Stimulated activated CD4-positive, alpha-beta T cell treated with anti-CD3 and anti-CD28 coated beads, Interleukin-4, amount 100 ng/mL, for 4 hours (primary cell): ENCODE measurements at places on chromosomes 1 and 21.

GRCh38 chr1:29332204-29332603 is 95.9 kb downstream of the PTPRU start:
- DNase-seq, result no peak

DNA sequence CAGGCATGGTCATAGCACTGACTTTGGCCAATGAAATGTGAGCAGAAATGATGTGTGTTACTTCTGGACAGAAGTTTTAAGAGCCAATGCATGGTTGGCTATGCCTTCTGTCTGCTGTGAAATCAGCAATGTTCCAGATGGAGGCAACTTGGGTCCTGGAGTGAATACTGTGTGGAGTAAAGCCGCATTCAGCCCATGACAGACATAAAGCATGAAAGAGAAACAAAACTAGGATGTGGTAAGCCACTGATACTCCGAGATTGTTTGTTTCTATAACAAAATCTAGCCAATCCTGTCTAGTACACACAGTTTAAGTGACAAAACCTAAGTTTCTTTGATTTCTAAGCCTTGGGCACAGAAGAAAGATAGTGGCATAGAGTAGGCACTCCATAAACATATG is 47.1 kb upstream of the ARHGAP29 start:
- DNase-seq, result no peak

- no peak for DNase-seq
Observed at GRCh38 chr1:38173157-38173831, 126.7 kb upstream of the POU3F1 start.

- DNase-seq, result no peak
Observed at GRCh38 chr1:219621047-219621786, 8.3 kb upstream of the ZC3H11B start.

DNA sequence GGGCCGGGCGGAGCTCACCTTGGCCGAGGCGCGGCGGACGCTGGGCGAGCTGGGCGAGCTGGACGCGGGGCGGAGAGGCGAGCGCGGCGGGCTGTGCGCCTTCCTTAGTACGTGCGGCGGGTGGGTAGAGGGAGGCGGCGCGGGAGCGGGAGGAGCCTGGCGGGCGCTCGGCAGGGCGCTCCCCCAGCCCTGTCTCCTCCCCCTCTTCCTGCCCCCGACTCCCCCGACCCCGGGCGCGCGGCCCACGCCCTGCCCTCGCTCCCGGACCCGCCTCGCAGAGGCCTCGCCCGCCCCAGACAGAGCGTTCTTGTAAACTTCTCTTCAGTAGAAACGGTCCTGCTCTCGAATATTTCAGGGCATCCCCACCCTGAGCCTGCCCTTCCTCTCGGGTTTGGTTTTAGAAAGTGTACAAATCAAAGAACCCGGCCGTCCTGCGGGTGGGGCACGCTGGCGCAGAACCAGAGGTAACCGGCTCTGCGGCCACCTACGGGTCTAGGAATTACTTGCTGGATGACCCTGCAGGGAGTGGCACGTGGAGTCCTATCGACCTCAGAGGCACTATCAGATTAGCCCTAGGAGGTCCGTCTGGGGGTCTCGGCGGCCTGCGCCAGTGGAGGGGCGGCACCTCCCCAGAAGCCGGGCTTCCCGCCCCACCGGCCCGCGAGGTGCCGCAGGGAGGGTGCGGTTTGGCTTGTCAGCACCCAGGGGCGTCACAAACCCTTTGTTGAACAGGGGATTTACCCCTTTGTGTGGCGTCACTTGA is at the start of gene S100A10:
Gene S100A10 (minus strand): TSS at position 126 of the 763 bp plus-strand sequence. CDS start 7,629 bp downstream, outside the sequence.
- DNase-seq, result peak; percentile 66

- no peak for DNase-seq
Observed at GRCh38 chr1:78387871-78388270, 102.9 kb upstream of the PTGFR start.

DNA sequence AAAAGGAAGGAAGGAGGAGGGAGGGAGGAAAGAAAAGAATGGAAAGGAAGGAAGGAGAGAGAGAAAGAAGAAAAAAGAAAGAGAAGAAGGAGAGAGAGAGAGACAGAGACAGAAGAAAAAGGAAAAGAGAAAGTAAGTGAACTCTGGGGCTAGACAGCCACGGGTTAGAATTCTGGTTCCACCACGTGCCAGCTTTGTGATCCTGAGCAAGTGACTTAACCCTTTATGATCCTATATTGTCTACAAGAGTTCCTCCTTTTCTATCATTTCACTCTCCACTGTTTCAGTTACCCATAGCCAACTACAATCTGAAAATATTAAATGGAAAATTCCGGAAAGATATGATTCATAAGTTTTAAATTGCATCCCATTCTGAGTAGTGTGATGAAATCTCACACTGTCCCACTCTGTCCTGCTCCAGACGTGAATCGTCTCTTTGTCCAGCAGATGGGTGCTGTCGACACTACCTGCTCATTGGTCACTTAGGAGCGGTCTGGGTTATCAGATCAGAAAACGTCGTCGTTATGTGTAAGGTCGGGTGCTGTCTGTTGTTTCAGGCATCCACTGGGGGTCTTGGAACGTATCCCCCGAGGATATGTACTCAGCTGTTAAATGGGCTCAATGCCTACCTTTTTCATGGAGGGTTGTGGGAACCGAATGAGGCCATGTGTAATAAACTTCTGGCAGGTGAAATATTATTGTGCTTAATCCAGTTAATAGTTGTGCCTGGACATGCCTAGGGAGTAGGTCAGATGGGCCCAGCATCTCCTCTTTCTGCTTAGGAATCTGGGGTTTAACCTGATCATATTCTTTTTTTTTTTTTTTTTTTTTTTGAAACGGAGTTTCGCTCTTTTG is 19.1 kb downstream of the TMEM51 start:
- DNase-seq, result no peak

DNA sequence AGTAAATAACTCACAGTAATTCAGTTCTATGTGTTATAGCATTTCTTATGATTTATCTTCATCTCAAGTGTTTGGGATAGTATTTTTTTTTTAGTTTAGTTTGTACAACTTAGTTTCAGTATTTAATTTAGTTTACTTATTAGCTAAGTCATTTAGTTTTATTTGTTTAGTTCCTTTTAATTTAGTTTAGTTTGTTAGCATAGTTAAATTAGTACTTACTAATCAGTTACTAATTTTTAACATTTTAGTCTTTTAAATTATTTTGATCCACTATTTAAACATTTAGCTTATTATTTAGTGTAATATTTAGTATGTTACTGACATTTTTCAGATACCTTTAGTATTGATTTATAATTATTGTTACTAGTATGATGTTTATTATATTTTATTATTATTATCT is 85.2 kb upstream of the SIPA1L2 start:
- DNase-seq, result no peak

DNA sequence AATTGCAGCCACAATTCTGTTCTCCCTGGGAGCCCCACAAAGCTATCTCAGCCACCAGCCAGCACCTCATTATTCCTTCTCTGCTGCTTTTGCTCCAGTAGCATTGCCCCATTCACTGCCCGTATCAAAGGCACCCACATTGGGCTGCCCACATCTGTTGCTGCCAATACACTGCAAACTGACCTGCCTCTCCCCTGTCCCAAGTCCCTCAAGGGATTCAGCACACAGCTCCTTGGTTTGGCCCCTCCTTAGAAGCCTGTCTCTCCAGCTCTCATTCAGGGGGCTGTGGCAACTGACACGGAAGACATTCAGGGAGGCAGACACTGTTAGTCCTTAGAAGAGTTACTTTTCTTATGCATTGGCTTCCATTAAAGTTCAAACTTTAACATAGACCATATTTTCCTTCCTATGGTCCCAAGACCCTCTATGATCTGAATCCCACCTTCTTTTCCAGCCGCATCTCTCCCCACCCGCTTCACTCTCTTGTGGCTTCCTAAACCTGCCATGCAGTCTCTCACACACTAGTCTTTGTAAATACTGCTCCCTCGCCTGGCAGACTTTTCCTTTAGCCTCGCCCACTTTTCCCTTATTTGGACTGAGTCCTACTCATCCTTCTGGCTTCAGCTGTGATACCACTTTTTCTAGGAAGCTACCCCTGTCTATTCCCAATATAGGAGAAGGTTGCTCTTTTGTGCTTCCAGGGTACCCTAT is 19.3 kb upstream of the KLHDC8A start:
- DNase-seq, result no peak

- DNase-seq, result no peak
Observed at GRCh38 chr1:153633161-153633753, 609 bp upstream of the CHTOP start.

DNA sequence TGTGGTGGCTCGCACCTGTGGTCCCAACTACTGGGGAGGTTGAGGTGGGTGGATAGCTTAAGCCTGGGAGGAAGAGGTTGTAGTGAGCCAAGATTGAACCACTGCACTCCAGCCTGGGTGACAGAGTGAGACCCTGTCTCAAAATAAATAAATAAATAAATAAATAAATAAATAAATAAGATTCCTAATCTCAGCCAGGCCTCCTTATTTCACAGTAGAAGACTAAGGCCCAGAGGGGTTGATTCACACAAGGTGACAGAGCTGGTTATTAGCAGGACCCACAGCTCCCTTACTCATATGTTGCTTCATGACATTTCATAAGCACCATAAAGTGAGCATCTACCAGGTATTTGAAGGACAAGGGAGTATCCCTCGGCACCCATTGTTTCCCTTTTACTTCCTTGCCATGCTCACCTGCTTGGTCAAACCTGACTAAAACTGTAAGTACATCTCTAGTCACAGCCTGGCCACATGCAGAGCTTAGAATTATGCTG is 32.7 kb downstream of the ALG14 start:
- DNase-seq, result no peak

DNA sequence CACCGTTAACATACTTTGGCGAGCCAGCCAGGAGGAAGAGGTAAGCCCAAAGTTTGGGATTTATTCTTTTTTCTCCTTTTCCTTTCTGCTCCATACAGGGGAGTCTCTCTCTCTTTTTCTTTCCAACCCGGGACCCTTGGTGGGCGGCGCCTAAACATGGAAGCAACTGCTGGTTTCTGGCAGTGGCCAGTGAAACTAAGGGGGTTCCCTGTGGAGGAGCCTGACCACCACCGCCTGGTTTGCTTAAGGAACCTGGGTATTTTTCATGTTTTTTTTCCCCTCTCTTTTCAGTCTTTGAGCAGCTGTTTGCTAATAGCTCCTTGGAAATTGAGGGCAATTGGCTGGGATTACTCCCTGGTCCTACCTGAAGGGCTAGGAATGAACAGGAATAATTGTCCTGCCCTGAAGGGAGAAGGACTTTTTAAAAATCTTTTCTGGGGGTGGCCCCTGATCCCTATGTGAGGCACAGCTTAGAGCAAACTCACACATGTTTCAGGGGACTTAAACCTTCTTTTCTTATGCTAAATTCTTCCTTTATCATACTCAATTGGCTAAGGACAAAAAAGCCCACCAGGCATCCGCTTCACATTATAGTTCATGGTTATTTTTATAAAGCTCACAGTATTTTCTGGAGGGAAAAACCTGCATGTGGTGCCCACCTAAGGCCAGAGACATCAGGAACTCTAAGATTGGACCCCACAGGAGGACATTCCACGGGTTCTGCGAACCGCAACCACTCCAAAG is 61.3 kb upstream of the PLD5 start:
- DNase-seq, result no peak

DNA sequence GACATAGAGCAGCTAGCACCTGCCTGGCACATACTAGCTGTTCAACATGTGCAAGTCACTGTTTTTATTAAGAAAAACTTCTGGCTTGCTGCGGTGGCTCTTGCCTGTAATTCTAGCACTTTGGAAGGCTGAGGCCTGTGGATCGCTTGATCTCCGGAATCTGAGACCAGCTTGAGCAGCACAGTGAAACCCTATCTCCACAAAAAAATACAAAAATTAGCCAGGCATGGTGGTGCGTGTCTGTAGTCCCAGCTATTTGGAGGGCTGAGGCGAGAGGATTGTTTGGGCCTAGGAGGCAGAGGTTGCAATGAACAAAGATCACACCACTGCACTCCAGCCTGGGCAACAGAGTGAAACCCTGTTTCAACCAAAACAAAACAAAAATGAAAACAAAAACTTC is 27.7 kb upstream of the C8B start:
- no peak for DNase-seq

GRCh38 chr1:109499081-109499480 is 5.2 kb downstream of the CYB561D1 start:
- no peak for DNase-seq

DNA sequence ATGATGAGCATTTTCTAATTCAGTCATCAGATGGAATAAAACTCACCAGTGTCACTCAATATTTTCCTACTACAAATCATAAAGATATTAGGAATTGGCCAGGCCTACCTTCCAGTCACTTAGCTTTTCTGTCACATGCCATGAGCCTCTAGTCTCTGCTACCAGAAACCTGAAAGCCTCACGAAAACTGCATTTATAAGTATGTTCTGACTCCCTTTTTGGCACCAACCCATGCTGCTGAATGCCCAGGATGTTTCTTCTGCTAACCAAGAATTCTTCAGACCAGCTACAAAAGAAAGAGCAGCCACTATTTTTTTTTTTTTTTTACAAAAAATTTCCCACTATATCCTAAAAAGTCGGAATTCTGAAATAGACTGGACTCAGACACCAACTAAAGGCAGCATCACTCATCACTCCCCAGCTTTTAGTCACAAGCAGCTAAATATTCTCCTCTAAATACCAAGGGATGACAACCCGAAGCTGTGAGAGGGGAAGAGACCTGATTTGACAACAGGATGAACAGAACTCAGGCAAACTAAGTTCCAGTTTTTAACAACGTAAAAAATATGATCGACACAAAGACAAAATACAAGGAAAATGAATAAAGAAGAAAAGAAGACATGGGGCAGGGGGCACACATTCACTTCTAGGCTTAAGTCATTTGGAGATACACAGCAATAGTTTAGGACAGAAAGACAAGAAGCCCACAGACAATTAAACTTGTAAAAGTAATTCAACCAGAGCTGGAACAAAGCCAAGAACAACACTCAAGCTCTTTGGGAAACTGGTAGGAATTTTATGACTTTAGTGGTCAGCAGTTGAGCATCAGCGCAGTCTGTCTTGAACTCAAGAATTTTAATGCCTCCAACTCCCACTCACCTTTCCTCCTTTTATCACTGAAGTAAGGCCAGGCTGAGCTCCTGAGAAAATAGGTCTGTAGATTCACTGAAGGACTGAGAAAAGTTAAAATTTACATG is 1.7 kb downstream of the DCAF8 start:
- no peak for DNase-seq

DNA sequence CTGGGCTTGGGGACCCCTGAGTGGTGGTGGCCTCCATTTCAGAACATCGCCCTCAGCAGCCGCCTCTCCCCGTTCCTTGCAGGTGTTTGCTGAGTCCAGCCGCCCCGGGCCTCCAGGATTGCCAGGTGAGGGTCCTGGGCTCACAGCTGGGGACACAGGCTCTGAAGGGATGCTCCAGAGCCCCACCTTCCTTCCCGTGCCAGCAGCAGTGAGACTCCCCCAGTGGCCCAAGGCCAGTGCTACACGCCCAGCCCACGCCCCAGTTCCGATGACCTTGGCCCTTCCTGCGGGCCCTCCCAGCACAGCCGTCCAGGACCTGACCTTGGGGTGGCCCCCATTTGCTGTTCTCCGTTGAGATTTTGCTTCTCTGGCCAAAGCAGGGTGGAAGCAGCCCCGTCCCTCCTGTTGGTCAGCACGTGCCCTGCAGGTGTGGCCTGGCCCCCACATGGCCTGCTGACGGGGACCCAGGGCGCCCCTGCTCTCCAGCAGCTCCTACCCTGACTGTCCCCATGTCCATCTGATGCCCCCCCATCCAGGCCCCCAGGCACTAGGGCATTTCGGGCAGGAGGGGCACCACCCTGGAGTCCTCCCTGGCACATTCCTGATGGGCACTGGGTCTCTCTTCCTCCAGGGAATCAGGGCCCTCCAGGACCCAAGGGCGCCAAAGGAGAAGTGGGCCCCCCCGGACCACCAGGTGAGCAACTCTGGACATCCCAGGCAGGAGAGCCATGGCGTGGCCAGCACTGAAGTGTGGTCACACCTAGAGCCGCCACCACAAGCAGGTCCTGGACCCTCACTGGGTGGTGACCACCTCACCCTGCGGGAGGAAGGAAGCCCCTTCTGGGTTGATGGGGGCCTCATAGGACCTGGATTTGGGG is 45.0 kb downstream of the SLC19A1 start:
- DNase-seq, result no peak
